ENCODE measurements at places on chromosomes 7 and 10. TPM values are rescaled to one million over a fixed set of nuclear protein-coding genes. Genes with fewer than 3 reads are reported as not detected.

WEE2 gene
- not detected for total RNA-seq

CALHM1 gene
- not detected for total RNA-seq

TMEM229A gene
- total RNA-seq: 0.34 TPM

SLC13A1 gene
- total RNA-seq: not detected

- H3K27me3 ChIP-seq: no peaks in the 10 kb centered on the region
- DNase-seq: no peak
- no peak overlapping the region for H3K4me3 ChIP-seq
- no peaks in the 10 kb centered on the region for H3K36me3 ChIP-seq
Observed at GRCh38 chr7:135716677-135717238, 11.2 kb downstream of the SLC13A4 start.

DNA sequence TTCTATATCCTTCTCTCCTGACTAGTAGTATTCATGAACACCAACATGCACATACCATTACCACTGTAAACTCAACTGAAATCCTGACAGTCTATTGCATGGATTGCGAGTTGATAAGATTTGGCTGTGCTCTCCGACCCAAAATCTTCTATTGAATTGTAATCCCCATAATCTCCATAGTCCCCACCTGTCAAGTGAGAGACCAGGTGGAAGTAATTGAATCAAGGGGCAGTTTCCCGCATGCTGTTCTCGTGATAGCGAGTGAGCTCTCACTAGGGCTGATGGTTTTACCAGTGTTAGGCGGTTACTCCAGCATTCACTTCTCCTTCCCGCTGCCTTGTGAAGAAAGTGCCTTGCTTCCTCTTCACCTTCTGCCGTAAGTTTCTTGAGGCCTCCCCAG lies 261.8 kb downstream of the PHF14 start:
- no peak for DNase-seq
- H3K4me1 ChIP-seq: peaks cover 11% of the 10 kb centered on the region
- H3K36me3 ChIP-seq: no peaks in the 10 kb centered on the region
- no peaks in the 10 kb centered on the region for H3K27me3 ChIP-seq
- H3K27ac ChIP-seq: no peak overlapping the region
- H3K4me3 ChIP-seq: no peak overlapping the region

GRCh38 chr7:65338346-65338745 lies 35.3 kb upstream of the ZNF92 start:
- H3K36me3 ChIP-seq: no peaks in the 10 kb centered on the region
- no peak overlapping the region for H3K27ac ChIP-seq
- no peaks in the 10 kb centered on the region for H3K4me1 ChIP-seq

DNA sequence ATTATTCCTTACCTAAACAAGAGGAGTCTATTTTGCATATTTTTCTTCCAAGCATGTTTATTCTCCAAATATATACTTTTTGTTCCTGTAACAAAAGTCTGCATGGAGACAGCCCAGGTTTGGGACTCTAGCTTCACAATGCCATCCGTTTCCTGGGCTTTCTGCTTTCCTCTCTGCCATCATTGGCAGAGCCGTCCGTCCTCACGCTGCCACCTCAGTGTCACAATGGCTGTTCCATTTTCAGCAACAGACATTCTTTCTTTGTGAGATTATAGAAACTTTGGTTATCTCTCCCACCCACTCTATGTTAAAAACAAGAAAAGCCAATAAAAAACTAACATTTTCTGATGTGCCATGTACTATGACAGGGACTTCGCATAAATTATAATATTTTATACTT lies 825.2 kb downstream of the REEP3 start:
- DNase-seq: no peak
- H3K27ac ChIP-seq: no peak overlapping the region
- H3K27me3 ChIP-seq: no peaks in the 10 kb centered on the region
- no peaks in the 10 kb centered on the region for H3K36me3 ChIP-seq
- H3K4me1 ChIP-seq: peaks cover 9% of the 10 kb centered on the region
- no peak overlapping the region for H3K4me3 ChIP-seq

- no peak overlapping the region for H3K27ac ChIP-seq
- no peaks in the 10 kb centered on the region for H3K27me3 ChIP-seq
- H3K4me3 ChIP-seq: no peak overlapping the region
- H3K4me1 ChIP-seq: peaks cover 12% of the 10 kb centered on the region
Observed at GRCh38 chr7:151871904-151872303, 5.0 kb downstream of the PRKAG2 start.

DNA sequence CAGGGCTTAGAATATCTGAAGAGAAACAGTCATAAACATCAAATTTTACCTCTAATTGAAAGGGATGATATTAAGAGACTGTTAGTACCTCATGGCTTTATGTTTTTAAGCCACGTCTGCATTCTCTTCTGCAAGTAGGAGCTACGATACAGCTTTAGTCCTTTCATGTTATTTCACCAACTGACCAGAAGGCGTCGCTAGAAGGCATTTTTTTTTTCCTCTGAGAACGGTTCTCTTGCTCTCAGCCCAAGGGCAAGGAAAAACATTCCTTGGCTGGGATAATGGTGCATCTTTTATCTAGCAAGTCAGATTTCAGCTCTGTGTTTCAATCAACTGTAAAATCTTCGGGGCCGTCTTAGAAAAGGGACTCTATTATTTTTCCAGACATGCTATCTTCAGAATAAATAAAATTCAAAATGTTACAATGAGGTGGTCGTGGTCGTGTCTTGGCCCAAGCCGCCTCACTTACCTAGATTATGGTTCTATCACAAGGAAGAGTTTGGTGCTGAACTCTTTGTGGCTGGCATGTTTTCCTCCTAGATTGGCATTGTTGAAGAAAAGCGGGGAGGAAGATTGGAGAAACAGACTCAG lies 41.6 kb upstream of the LYZL2 start:
- H3K36me3 ChIP-seq: no peaks in the 10 kb centered on the region
- H3K27ac ChIP-seq: no peak overlapping the region

All from lung (tissue), 17 donors.